ENCODE measurements at places on chromosomes 1 and 21.
A peak's percentile ranks its signal among the peaks of the same experiment; 100 is the strongest.

DNA sequence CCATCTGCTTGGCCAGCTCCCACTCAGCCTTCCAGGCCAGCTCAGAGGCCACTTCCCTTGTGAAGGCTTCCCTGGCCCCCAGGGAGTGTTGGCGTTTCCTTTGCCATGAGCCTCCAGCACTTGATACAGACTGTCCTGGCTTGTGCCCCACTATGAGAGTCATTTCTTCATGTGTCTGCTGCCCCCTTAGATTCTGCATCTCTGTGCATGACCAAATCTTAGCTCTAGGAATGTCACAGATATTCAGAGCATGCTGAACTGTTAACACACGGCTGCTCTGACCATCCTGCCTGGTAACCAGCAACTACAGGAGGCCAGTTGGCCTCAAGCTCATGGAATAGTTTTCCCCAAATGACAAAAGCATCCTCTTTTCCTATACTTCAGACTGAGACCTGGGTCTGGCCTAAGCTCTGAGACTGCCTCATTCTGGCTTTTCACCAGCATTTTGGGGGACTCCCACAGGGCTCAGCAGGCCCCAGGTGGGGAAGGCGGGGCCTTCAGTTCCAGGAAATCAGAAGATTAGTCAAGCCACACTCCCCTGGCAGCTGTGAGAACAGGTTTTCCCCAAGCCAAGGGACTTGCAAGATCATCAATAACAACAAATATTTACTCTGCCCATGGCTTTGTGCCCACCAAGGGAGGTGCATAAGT lies 182.6 kb upstream of the EDN2 start:
- DNase-seq: peak; percentile 43

- no peak for DNase-seq
These were observed 990 bp upstream of the MRPS6 start for GRCh38 chr21:34072145-34073031.

DNA sequence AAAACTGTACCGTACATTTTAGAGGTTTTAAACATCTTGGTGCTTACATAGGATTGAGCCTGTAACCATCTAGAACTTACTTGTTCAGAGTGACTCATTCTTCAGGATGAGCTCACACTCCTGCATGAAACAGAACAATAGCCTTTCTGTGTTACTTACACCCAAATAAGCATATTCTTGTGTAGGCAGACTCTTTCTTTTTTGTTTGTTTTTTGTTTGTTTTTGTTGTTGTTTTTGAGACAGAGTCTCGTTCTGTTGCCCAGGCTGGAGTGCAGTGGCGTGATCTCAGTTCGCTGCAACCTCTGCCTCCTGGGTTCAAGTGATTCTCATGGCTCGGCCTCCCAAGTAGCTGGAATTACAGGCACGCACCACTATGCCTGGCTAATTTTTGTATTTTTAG lies 3.8 kb upstream of the CA6 start:
- DNase-seq: no peak

- DNase-seq: no peak
These were observed 208.2 kb upstream of the TMEM51 start for GRCh38 chr1:14945132-14946010.

GRCh38 chr1:170593173-170594011 lies 61.4 kb downstream of the GORAB start:
- DNase-seq: no peak

GRCh38 chr1:90457985-90458384 lies 259.1 kb downstream of the BARHL2 start:
- DNase-seq: no peak

DNA sequence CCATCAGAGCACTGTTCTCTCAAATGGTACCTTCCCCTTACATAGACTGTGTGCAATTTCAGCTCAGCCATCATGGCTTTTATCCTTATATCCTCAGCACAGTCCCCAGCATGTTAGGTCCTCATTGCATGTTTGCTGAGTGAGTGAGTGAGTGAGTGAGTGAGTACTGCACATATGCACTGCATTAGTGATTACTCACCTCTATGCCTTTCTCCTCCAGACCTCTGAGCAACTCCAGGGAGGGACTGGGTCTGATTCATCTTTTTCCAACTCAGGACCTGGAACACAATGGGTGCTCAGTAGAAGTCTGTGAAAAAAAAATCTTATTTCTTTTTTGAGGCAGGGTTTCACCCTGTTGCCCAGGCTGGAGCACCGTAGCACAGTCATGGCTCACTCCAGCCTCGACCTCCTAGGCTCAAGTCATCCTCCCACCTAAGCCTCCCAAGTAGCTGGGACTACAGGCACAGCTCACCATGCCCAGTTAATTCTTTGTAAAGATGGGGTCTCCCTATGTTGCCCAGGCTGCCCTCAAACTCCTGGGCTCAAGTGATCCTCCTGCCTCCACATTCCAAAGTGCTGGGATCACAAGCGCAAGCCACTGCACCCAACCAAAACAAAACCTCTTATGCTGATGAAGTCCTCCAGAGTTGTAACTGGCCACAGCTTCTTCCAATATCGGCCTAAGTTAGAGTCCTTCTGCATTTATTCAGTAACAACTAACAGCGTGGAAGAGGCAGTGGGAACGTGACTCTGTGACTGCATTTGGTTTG lies 23.7 kb downstream of the RNU5D-1 start:
- no peak for DNase-seq

GRCh38 chr21:37207441-37208009 lies 59.6 kb downstream of the VPS26C start:
- DNase-seq: no peak

GRCh38 chr1:200367841-200368534 lies 41.8 kb downstream of the ZNF281 start:
- DNase-seq: no peak

DNA sequence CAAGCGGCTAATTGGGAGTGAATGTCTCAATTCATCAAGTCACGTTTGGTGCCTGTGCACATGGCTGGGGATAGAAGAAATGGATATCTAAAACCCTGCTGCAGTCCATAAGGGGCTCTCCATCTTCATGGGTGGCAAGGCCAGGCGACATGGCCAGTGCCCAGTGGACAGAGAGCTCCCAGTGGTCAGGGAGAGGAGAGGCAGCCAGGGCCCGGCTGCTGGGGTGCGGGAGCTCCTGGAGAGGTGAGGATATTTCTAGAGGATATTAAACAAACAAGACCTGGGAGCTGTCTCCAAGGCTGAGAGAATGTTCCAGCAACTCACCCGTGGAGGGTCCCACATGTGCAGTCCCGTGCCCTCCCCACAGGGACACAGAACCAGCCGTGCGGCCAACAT lies 368.8 kb upstream of the C1orf174 start:
- no peak for DNase-seq

GRCh38 chr1:109826930-109827349 lies 63.2 kb upstream of the EPS8L3 start:
- DNase-seq: no peak

GRCh38 chr1:116929961-116930592 lies 20.4 kb downstream of the PTGFRN start:
- DNase-seq: no peak

GRCh38 chr1:226001963-226002666 lies 3.0 kb upstream of the SDE2 start:
- peak; percentile 47 for DNase-seq

DNA sequence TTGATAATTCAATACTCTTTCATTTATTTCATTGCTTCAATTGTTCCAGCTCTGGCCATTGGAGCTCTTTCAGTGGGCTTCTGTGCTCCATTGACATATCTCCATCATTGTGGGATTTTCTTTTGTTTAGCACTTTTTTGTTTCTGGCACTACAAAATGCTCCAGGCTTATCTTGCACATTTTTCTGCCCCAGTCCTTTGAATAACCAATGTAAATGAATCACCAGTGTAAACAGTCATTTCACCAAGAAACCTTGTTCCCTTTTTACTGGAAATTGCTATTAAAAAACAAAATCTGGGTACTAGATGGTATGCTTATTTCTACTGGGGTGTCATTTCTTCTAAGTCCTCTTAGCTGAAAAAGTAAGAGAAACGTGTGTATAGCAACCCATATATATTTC lies 173.0 kb upstream of the LYPLAL1 start:
- no peak for DNase-seq

GRCh38 chr1:235024711-235025421 lies 103.8 kb downstream of the TOMM20 start:
- DNase-seq: no peak

GRCh38 chr1:34684266-34684665 lies 70.6 kb upstream of the GJB5 start:
- no peak for DNase-seq

DNA sequence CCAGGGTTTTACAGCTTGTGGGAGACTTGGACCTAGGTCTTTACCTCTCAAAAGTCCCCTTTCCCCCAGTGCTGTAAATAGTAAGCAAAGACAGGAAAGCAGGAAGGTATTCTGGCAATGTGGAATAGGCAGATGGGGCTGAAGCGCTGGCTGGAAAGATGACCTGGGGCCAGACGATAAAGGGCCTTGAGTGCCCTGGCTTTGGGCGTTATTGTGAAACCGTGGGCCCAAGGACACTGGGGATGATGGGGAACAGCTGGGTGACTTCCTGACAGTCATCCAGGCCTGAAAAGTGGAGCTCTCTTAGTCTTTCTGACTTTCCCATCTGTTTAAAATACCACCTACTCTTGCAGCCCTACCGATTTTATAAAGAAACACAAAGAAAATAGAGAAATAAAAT lies 16.3 kb downstream of the URB2 start:
- DNase-seq: no peak

DNA sequence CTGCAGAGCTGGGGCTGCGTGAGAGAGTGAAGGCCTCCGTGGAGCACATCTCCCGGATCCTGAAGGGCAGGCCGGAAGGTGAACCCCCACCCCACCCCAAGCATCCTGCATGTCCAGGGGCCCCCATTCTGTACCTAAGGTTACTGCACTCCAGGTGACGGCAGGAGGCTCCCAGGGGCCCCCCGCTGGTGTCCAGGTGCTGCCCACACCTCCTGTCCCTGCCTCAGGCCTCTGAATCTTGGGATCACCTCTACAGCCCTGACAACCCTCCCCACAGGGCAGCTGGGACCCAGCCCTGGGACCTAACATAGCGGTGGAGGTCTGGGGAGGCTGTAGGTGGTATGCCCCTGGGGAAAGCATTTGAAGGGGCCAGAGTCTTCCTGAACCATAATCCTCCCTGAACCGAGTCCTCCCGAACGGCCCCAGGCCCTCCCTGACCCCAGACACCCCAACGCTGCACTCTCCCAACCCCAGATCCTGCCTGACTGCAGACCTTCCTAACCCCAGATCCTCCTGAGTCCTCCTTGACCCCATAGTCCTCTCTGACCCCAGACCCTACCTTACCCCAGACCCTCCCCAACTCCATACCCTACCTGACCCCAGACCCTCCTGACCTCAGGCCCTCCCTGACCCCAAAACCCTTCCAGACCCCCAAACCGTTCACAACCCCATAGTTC lies 33.5 kb downstream of the TRIM11 start:
- no peak for DNase-seq

GRCh38 chr1:25001125-25001915 lies 71.2 kb upstream of the RUNX3 start:
- no peak for DNase-seq

DNA sequence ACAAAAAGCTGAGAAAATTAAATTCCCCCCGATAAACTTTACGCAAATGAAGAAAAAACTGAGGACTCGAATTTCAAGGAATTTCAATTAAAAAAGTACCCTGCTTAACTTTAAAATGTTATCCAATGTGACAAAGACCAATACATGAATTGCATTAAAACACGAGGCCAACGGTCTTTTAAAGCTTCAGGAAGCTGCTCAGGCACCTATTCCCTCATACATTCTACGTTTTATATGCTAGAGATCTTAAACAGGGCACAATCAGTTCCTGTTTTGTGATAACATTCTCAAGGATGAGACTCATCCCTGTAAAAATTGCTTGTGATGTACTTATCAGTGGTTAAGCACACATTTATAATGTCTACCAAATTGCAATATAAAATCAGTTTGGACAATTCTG lies 3.0 kb downstream of the YOD1 start:
- DNase-seq: no peak

DNA sequence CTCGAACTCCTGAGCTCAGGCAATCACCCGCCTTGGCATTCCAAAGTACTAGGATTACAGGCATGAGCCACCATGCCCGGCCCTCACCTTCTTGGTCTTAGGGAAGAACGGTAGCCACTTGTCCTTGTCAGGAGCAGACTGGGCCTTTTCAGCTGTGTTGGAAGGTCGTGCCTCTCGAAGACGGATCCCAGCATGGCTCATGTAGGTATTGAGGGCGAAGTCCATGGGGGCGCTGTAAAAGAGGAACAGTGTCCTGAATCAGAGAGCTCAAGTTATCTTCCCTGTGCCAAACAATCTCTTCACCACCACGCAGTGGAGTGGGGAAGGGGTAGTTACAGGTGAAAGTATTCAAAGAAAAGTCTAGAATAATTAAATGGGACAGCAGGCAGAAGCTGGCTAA lies 35.9 kb downstream of the LRRC71 start:
- DNase-seq: no peak

- no peak for DNase-seq
These were observed 7.9 kb upstream of the BACE2 start for GRCh38 chr21:41160036-41160435.

DNA sequence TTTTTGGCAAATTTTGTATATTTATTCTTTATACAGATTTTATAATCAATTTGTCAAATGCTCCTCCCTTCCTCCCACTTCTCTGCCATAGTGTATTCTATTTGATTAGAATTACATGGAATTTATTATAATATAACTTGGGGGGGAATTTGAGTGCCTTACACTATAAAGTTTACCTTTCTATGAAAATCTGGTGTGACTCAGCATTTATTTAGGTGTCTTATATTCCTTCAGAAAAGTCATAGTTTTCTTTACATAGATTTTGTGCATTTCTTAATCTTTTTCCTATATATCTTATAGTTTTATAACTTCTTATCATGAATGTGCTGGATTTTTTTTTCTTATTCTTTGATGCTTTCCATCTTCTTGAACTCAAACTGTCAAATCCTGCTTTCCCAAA lies 21.3 kb downstream of the FASLG start:
- no peak for DNase-seq

GRCh38 chr1:183590244-183591191 lies at the start of gene NCF2:
TSS of gene NCF2 (minus strand) at chr1:183590459. CDS start at chr1:183590329, 130 bp downstream.
- DNase-seq: no peak

GRCh38 chr1:26075421-26076144 lies 8.2 kb upstream of the TRIM63 start:
- no peak for DNase-seq

DNA sequence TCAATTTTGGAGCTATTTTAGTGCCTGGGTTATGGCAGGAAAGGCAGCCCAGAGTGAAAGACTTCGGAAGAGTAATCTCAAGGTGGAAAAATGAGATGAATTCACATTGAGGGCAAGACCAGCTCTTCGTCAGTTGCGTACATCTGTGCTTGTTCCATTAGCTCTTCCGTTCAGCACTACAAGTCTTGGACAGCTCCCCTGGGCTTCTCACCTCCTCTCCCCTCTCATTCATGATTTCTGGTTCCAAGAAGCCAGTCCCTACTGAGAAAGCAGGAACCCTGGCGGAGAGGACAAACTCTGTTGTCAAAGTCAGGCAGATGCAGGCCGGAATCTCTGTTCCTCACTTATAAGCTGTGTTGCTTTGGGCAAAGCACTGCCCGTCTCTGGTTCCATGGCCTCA lies 76.5 kb downstream of the ACTL8 start:
- no peak for DNase-seq

- DNase-seq: no peak
These were observed 69.6 kb upstream of the GFI1 start for GRCh38 chr1:92556350-92556749.

- no peak for DNase-seq
These were observed 68.7 kb downstream of the DNTTIP2 start for GRCh38 chr1:93810316-93810715.
